ENCODE measurements at places on chromosomes 12 and 14.

- DNase-seq = no peak
These were observed 236.1 kb upstream of the NPAS3 start for GRCh38 chr14:32702562-32702961.

- DNase-seq = no peak
These were observed 252.3 kb downstream of the NEDD1 start for GRCh38 chr12:97159377-97159776.

GRCh38 chr14:95146079-95146771, 11.1 kb downstream of the DICER1 start:
- no peak for DNase-seq

DNA sequence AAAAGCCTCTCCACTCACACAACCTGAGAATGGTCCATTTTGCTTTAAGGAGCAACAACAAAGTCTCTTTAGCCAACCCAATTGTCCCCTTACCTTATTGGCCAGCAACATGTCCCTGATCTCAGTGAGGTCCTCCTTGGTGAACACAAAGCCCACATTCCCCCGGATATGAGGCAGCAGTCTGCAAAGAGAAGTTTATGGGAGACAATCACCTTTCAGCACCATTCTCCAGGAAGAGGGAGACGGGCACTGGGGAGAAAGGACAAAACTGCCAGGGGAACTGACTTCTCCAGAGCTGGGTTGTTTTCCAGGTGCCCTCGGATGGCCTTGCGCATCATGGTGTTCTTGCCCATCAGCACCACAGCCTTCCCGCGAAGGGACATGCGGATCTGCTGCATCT, 1.9 kb downstream of the RPLP0 start:
- DNase-seq = no peak

- DNase-seq = no peak
These were observed 35.6 kb downstream of the CCDC88C start for GRCh38 chr14:91381801-91382670.

GRCh38 chr12:104219361-104219892, 3.8 kb downstream of the TXNRD1 start:
- DNase-seq = no peak

DNA sequence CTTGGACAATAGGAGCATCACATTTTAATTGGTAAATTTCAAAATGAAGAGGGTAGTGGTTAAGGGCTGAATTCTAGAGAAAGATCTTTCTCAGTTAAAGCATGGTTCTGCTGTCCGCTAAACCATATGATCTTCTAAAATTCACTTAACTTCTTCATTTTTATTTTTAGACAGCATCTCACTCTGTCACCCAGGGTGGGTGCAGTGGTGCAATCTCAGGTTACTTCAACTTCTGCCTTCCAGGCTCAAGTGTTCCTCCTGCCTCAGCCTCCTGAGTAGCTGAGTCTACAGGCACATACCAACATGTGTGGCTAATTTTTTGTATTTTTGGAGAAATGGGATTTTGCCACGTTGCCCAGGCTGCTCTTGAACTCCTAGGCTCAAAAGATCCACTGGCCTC, 226.7 kb upstream of the ABCD2 start:
- no peak for DNase-seq

DNA sequence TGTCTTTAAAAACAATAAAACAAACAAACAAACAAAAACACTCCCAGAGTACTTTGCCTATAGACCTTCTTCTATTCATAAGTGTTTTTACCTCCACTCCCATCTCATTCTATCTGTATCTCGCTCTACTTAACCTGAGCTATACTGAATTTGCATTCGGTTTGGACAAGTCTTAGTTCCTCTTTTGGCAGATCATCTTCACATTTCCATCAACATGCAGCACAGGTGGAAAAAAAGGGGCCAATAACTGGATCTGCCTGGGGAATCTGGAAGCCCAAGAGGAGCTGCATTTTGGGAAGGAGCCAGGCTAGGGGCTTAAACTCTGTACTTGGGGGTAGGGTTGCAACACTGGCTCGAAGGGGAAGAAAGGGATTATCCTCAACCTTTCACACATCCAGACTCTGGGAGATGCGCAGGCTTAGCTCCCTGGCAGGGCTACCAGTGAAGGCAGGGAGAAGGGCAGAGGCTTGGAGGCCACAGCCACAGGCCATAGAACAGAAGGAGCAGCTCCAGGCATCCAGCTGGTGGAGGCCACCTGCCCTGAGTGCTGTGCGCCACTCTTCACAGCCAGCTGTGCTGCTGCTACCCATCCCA, 4.1 kb downstream of the NINJ2 start:
- no peak for DNase-seq

DNA sequence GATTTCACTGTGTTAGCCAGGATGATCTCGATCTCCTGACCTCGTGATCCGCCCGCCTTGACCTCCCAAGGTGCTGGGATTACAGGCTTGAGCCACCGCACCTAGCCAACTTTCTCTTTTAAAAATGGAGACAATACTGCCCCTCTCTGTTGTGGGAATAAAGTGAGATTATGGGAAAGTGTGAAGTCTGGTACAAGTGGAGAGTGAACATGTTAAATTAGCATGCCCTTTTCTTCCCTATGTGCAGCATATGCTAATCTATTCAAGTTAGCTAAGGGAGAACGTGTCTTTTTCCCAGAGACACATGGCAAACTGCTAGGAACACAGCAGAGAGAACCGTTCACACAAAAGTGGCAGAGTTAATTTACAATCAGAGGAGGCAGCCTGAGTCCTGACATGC, 1.5 kb downstream of the COPS7A start:
- no peak for DNase-seq

DNA sequence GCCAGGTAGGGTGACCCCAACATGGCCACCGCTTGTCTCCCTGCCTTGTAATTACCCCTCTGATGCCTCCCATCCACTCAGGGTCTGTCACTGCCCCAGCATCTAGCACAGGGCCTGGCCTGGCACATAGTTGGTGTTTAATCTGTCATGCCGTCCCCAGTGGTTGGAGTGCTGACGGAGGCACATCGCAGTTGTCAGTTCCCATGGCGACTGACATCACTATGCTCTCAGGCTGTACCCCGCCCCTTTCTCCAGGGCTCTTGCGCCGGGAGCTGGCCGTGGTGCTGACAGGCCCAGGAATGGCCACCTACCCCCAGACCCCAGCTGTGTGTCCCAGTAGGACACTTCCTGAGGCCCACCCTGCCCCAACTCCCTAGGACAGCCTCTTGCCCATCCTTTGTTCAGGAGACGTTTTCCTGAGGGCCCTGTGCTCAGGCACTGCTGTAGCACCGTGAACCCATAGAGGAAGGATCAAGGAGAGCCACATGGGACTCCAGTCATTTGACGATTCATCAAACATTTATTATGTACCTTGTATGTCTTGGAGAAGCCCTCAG, 23.0 kb downstream of the FAM222A start:
- no peak for DNase-seq

DNA sequence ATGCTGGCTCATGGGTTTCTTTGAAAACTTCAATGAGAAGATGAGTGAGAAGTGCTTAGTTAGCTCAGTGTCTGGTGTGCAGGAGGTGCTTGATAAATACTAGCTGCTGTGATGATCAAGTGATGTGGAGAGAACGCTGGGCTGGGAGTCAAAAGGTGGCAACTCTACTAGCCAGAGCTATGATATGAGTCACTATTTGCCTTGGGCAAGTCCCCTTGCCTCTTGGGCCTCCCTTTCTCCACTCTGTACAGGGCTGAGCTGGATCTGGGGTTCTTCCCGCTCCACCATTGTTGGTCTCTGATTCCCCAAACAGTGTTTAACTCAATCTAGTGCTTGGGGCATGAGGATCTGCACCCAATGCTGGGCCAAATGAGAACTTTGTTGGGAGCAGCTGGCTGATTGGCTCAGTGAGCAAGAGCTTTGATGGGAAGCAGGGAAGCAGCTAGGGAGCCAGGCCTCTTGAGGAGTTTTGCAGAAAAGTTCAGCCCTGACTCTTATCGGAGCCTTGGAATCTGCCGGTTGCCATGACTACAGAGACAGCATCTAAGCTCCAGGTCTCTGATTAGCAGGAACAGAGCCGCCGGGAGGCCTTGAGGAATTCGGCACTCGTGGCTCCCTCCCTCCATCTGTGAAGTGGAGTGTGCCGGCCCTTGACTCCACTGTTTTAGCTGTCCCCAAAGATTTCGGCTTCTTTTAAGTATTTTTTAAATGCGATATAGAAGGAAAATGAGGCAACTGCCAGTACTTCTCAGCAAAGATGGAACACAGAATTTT, 82.1 kb upstream of the HSPB8 start:
- DNase-seq = no peak

DNA sequence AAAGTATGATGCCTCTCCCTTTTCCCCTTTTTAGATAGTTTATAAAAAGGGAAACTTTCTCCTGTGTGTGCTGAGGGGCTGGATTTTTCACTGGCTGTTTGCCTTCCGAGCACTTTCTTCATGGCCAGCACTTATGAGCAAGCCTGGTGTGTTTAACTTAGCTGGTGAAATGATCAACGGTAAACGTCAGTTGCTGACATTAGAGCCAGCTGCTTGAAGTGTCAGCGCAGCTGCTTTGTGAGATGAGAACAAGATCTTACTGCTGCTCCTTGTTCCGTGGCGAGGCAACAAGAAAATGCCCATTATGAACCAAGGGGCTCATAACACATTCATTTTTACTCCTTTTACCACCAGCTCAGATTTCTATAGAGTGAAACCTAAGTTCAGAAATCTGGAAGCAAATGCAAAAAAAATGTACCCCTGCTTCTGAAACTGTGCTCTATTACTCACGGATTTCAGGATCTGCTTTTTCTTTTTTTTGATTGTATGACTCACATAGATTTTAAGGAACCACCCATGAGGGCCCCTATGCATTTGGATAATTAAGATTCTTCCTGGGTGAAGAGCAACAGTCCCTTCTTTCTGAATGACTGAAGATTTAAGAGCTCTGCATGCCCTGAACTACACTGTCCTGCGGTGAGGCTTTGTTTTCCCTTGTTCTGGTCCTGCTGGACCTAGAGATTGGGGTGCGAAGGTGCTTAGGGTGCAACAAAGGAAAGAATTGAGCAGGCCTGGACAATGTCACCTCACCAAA, 74.3 kb upstream of the CPM start:
- DNase-seq = no peak

Data from stimulated activated CD8-positive, alpha-beta memory T cell treated with anti-CD3 and anti-CD28 coated beads, Interleukin-4, amount 100 ng/mL, for 1 hour (primary cell).